ENCODE measurements at places on chromosomes 2 and 18.

- DNase-seq = no peak
Observed at GRCh38 chr2:167013227-167013626, 124.9 kb downstream of the XIRP2 start.

DNA sequence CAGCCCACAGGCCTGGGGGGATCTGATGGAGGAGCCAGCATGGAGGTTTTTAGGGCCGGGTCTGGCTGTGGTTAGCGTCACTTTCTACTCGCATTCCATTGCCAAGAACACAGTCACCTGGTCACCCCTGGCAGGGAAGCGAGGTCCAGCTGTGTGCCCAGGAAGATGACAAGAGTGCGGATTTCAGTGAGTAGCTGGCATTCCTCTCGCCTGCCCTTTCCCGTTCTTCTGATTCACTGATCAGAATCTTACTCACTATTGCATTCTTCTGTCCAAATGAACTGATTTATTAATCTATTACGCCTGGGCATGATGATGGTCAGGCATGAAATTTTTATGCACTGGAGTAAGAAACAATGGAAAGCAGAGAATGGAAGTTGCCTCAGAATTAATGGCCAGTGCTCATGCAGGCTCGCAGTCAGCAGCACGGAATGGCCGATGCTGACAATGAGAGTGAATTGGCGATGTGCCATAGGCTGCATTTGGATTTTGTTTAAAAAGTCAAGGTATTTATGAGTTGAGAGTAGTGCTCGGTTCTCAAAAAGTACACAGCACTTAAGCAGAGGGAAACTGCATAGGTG lies 76.4 kb upstream of the MGAT5 start:
- DNase-seq = no peak

GRCh38 chr2:45928946-45929345 lies 277.5 kb downstream of the PRKCE start:
- no peak for DNase-seq

DNA sequence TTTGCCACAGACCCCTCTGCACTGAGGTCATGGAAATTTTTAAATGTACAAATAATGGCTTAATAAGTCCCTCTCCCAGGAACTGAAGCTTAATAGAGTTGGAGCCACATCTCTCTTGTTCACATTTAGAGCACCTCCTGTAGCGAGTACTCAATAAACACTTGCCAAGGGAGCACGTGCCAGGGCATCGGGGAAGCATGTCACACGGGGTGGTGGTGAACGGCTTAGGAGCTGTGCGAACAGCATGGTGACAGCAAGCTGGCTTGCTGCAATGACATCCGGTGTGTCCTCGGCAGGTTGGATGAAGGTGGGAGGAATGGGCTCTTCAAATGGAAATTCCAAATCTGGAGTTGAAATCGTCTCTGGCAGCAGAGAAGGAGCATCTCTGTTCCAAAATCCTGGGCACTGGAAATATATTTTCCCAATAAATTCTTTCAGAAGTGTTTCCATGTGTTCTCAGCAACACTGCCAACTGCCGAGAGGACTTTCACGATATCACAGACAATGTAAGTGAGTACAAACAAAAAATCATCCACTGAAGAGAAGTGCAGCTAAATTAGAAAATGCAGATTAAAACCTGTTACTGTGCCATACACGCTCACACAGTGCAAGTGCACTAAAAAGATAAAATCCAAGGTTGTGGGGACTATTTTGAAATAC lies 74.1 kb downstream of the GALR1 start:
- no peak for DNase-seq

DNA sequence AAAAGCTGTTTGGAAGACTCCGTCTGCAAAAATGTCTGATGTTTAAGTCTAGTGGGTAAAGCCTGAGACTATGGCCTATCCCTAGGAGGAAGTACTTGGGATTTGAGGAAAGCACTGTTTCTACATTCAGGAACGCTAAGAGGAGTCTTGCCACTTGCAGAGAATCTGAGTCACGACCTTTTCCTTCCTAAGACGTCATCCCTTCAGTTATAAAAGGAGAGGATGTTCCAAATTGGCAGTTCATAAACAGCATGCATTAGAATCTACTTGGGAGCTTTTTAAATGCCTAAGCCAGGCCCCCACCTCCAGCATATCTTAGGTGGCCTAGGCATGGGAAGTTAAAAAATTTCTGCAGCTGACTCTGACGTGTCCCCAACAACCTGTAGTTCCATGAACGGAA lies 125.9 kb downstream of the TTC32 start:
- no peak for DNase-seq

- DNase-seq = no peak
Observed at GRCh38 chr18:6352275-6352674, 62.4 kb downstream of the L3MBTL4 start.

DNA sequence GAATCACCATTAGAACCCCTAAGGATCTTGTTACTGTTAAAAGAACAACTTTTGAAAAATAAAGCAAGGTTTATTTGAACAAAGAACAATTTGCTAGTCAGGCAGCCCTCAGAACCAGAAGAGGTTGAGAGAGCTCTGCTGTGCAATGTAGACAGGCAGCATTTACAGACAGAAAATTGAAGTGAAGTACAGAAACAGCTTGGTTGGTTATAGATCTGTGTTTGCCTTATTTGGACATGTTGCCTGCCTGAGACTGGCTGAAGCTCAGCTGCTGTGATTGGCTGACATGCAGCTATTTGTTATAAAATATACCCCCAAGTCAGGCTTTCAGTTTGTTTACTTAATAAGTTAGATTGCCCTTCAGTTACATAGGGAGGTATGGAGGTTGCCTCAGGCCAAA lies 12.5 kb downstream of the MSTN start:
- DNase-seq = no peak

DNA sequence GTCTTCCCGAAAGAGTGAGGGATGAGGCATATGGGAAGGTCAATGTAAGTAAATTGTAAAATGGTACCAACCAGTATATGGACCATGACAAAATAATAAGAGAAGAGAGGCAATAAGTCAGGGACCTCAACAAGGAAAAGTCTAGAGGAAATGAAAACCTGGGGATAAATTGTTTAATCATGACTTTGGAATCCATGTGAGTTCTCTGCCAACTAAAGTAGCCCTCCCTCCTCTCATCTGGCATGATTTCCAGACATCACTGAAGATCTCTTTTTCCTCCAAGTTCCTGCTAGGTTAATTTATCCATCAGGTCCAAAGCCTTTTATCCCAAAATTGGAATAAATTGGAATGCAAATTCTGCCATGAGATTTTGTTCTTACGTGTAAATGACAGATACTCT lies 417.9 kb downstream of the NRXN1 start:
- no peak for DNase-seq

- DNase-seq = no peak
Observed at GRCh38 chr2:98828369-98828744, 97.4 kb upstream of the MGAT4A start.

All from left renal cortex interstitium (tissue), 4 donors.